Suprapubic skin (tissue), 4 donors: ENCODE measurements at places on chromosomes 3 and 15.
A peak's percentile ranks its signal among the peaks of the same experiment; 100 is the strongest.

DNA sequence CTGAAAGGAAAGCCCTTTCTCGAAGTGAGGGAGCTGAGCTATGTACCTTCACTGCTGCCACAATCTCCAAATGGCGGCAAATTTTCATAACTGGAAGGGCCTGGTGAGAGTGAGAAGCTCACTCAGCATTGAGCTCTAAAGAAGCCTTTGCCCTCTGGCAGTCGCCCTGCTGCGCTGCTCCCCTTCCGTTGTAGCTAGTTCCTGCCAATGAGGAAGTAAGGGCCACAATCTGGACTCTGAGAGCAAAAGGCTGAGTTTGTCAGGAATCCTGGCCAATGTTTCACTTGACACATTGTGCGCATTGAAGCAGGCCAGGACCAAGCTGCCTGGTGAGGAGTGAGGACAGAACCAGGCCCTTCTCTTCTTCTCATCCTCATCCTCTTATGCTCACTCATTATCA is 579.5 kb downstream of the PDCD6IP start:
- no peak for DNase-seq

DNA sequence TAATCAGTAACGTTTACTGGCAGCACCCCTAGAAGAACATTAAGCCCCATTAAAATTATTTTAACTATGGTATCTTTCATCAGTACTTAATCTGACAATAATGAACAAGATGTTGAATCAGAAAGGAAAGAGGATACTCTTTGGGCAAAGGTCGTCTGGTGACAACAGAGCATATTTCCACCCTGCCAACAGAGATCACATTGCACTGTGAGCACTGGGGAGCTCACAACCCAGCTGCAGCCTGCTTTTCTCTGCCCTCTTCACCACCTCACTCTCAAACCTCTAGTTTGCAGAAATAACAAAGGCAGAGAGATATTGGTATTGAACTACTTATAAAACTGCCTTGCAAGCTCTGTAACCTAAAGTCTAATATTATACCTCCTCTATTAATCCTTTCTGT is 130.0 kb downstream of the FBN1 start:
- no peak for DNase-seq

- DNase-seq, result no peak
Observed at GRCh38 chr3:134228479-134228878, 22.2 kb downstream of the RYK start.

GRCh38 chr3:37457378-37458065 is 283.1 kb upstream of the LRRFIP2 start:
- no peak for DNase-seq

DNA sequence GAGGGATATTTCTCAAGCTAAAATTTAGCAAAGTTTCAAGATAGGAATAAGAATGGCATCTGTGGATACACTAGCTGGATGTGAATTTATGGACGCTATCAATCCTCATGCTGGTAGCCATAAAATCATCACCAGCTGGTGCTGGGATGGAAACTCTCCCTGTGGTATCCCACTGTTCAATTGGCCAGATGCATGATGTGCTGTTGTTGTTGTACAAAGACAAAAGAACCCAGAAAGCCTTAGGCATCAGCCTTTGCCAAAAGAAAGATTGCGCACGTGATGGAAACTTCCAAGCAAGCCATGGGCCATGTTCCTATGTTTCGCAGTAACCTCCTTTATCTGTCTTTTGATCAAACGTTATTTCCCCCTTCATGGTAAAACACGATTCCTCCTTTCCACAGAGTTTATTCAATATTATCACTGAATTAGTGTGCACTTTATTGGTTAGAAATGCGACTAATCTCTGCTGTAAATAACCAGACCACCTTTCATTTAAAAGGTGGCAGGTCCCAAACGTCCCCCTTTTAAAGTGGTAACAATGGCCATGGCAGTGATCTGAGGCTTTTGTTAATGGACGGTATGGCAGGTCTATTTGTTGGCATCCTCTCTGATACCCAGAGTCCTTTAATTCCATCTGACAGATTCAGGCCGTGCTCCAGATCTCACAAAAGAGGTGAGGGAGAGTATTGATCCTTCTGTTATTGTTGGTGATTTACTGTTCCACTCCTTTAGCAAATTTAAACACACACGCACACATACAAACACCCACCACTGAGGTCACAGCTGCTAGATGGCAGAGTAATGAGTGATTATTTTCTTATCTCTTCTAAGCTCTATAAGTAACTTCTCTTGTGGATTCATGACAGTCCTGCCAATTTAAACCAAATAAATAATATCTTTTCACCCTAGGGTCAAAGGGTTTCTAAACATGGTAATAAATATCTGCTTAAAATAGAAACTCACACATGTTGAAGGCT is 291.2 kb upstream of the KCNMB2 start:
- no peak for DNase-seq

DNA sequence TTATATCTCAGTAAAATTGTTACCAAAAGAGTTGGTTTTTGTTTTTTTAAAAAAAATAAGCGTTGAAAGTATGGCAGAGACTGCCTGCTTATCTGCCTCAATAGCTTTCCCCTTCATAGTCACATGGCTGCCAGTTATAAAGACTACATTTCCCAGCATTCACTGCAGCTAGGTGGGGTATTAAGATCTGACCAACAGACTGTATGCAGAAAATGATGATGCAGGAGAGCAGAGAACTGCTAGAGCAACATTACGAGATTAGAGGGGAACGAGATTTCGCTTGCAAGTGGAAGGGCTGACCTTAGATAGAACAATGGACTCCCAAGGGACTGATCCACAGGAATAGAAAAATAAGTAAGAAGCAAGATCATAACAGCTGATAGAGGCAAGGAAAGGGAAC is 14.3 kb downstream of the RHOA start:
- DNase-seq, result no peak

DNA sequence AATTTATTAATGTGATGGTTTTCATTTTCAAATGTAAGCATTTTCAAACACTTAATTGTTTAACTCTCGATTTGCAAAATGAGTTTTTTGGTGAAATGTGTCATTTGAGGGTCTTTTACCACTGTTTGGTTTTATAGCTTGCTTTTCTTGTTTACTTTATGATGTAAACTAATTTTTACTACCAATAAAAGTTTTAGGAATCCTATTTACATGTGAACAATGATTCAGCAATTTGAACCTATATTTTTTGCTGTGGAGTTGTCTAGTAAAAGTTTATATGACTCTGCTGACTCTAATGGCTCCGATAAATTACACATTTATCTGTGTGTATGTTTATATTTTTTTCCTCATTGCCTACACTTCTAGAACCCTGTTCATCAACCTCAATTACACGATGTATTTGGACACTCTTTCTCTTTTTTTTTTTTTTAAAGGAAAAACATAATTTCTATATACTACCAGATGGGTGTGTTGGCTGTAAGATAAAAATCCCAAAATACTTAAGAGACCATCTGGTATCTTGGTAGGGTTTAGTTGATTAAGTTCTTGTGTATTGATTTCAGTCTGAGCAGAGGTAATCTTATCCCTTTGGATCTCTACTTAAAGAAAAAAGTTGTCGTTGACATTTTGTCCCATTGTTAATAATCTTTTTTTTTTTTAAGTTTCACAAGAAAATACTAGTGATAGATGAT is 89.5 kb downstream of the PTPRG start:
- no peak for DNase-seq

- DNase-seq, result no peak
Observed at GRCh38 chr15:53472883-53473282, 286.6 kb downstream of the WDR72 start.

GRCh38 chr15:64158363-64159134 is 4.3 kb downstream of the PPIB start:
- DNase-seq, result no peak

- no peak for DNase-seq
Observed at GRCh38 chr3:14839236-14839635, 20.5 kb downstream of the FGD5 start.

GRCh38 chr3:127325629-127325961 is 37.7 kb upstream of the PRR20G start:
- no peak for DNase-seq

GRCh38 chr15:79316864-79317263 is 6.0 kb downstream of the TMED3 start:
- no peak for DNase-seq

DNA sequence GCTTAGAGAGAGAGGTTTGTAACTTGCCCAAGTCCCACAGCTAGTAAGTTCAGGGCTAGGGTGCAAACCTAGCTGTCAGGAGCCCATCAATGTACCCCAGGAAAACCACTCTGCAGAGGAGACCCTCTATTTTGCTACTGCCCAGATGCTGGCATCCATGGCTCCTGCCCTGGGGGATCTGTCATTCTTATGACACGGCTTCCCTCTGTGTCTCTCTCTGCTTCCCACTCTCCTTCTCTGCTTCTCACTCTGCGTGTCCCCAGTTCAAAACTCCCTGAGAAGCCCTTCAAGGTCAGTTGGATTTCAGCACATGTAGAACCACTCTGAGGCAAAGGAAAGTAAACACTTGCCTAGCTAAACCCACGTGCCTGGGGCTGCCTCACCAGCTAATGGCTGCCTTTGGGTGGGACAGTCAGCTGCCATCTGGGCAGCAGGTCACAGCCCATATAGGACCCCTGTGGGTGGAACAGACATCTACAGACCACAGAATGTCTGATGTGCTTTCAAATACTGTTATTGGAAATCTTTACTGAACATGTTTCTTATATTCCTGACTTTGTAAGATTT is 29.4 kb upstream of the SLCO2A1 start:
- DNase-seq, result peak; percentile 11

DNA sequence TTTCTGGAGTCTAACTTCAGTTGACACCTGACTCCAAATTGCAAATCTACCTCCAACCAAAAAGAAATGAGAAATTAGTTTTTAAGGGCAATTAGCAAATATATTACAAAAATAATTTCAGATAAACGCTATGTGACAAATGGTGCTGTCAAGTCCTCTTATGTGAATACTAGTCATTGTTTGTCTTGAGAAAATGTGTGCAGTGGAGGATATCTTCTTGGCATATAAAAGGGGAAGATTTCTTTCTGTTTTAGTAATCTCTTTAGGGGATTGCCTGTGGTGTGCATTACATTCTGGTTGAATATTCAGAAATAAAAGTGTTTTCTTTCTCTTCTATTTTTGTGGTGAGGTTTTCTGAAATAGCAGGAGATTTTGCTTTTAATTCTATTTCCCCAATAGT is 3.0 kb upstream of the GCSAM start:
- DNase-seq, result no peak

DNA sequence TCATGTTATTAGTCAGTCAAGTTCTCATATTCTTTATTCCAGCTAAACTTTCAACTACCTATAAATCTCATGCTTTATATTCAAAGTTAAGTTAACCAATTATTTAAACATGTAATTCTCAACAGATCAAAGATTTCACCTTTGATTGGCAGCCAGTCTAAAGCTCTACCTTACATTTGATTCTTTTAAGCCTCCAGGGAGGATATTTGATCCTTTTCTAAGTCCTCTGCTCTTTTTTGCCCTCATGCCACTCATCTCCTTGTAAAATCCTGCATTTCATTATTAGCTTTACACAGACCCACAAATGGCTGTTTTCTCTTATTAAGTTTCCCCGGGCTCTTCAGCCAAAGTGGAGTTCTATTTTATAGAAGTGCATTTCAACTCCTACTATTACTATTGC is 134.1 kb downstream of the NLGN1 start:
- DNase-seq, result no peak

DNA sequence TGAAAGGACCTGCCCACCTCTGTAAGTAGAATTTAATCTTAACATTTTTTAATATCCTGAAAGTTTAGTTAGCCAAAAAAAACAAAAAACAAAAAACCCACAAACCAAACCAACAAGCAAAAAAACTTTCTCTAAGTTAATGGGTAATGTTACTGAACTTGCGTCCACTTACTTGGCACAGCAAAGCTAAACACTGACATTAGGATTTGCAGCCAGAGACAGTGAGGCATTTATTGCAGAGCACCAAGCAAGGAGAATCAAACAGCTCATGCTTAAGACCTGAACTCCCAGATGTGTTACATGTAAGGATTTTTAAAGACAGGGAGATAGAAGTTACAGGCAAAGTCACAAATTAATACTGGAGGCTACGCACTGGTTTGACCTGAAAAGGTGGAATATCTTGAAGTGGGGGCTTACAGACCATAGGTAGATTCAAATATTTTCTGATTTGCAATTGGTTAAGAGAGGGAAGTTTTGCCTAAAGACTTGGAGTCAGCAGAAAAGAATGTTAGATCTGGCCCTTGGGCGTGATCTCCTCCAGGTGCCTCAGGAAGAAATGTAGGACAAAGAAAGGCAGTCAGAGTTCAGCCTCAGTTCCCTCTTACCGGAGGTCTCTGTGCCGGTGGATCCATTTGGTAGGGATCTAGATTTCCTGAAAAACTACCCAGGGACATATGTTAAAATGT is 205.0 kb downstream of the ADAMTSL3 start:
- no peak for DNase-seq

- DNase-seq, result no peak
Observed at GRCh38 chr15:27327467-27328025, 356.6 kb downstream of the GABRG3 start.

- no peak for DNase-seq
Observed at GRCh38 chr3:141699324-141699723, 38.8 kb upstream of the RNF7 start.
